Kidney glomerular epithelial cell (primary cell): ENCODE measurements at places on chromosomes 4 and X.

GRCh38 chr4:85724791-85725563, 250.0 kb downstream of the ARHGAP24 start:
- no peak for DNase-seq

GRCh38 chr4:76199664-76200211, 13.9 kb downstream of the SCARB2 start:
- no peak for DNase-seq

DNA sequence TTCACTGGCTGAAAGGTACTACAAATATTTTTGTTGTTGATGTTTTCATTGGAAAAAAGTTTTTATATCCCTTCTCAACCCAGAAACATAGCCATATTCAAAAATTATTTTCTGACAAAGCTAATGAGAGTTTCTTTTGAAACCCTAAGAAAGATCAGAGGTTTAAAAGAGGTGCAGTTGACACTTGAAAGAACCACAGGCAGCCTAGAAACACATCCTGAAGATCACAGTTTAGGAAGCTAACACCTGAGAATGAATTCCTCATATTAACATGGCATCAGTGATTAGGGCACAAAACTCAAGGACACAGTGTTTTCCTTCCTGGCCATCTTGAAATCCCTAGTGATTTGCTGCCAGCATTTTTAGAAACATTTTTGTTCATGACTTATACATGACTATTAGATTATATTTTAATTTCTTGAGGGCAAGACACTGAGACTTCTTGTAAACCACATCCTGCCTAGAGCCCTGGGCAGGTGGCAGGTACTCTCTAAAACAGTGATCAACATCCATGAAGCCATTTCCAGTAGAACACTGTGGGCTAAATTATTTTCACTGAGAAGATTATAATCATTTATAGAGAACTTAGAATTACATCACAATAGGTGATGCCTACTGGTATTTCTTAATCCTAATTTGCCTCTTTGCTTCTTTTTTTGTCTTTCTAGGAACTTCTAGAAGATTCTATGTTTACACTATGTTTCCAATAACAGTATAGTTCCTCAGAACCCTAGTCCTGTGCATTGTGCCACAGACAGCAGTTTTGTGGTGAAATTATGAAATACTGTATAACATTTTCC, 80.0 kb downstream of the ARSJ start:
- DNase-seq: no peak

DNA sequence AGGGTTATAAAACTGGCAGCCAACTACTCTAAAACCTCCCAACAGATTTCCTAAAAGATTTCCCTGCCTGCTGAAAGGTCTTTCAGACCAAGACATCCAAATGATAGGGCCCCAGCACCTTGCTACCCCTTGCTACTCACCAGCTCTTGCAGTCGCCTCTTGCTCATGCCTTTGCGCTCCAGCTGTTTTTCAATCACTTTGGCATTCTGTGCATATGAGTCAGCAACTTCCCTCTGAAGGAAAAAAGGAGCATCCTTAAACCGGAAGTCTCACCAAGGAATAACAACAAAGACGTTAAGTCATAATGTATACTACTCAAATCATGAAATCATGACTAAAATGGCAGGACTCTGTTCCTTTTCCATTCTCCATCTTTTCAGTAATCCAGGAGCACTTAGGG, 24.0 kb downstream of the STEEP1 start:
- peak; percentile 59 for DNase-seq

- DNase-seq: peak; percentile 25
These were observed 20.2 kb downstream of the GYG2 start for GRCh38 chrX:2848871-2849301.

DNA sequence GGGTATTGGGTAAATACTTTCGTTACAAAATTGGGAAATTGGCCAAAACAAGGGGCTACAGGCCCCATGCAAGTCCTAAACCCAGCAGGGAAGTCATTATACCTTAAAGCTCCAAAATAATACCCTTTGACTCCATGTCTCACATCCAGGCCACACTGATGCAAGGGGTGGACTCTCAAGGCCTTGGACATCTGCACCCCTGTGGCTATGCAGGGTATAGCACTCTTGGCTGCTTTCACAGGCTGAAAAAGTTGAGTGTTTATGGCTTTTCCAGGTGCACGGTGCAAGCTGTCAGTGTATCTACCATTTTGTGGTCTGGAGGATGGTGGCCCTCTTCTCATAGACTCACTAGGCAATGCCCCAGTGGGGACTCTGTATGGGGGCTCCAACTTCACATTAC, 326.5 kb downstream of the TEX13C start:
- DNase-seq: no peak

DNA sequence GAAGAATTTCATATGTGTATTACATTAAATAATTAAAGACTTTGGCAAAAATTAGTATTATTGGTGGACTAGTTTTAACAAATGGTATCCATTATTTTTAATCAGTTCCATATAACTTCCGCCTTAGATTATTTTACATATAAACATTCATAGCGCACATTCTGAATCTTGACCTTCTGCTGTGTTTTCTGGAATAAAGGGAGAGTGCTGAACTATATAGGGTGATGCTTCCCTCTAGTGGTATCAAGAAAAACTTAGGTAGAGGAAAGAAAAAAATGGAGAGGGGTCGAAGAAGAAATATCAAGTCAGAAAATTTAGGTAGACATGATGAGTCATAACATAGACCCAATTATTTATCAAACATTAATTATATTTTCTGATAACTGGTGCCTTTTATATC, 155.6 kb upstream of the PACRGL start:
- DNase-seq: peak; percentile 63

GRCh38 chr4:76562836-76563453, 127.9 kb downstream of the SHROOM3 start:
- DNase-seq: peak; percentile 69

GRCh38 chr4:14087459-14087858, 459.9 kb upstream of the BOD1L1 start:
- no peak for DNase-seq

- DNase-seq: no peak
These were observed 384.5 kb downstream of the GRXCR1 start for GRCh38 chr4:43277003-43277402.

- no peak for DNase-seq
These were observed 307.5 kb upstream of the GNPDA2 start for GRCh38 chr4:45033676-45034419.

GRCh38 chr4:126757219-126757618, 875.5 kb upstream of the INTU start:
- DNase-seq: no peak

DNA sequence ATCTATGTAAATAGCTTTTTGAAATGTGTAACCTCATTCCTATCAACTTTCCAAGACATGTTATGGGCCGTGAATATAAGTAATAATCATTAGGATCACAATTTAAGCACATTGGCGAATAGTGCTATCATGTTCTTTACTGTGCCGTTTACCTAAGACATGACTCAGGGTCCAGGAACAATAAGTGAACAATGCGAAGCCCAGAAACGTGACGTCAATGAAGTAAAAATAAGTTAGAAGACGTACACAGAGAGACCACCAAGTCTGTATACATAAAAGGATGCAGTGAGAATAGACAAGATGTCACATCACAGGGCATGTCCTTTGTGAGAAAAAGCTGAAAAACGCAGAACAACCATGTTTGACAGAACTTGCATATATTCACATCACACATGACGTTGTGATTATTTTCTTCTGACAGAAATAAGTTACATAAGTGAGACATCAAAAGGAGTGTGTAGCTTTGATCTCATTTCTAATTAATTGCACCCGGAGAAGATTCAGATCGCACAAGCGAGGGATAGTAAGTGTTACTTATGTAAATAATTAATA, 49.4 kb upstream of the FAT1 start:
- DNase-seq: no peak

GRCh38 chr4:83771113-83771705, 235.3 kb downstream of the GPAT3 start:
- peak; percentile 70 for DNase-seq

GRCh38 chrX:40721489-40722106, 13.7 kb downstream of the MED14 start:
- no peak for DNase-seq

DNA sequence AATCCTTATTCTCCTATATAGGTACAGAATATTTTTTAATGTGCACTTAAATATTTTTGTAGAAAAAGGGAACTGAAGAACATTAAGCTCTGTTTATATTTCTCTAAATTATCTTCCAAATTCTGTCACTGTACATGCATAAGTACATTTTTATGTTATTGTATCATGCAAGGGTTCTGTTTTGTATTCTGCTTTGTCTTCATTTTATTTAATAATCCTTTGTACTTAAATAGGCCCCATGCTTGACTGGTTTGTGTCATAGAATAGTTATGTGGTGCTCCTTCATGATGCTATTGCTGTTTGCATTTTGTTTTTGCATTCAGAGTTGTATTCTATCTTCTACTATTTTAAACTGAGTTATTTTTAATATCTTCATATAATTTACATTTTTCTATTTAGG, 111.9 kb upstream of the EDNRA start:
- DNase-seq: peak; percentile 14

GRCh38 chr4:20122198-20122988, 129.3 kb upstream of the SLIT2 start:
- no peak for DNase-seq

DNA sequence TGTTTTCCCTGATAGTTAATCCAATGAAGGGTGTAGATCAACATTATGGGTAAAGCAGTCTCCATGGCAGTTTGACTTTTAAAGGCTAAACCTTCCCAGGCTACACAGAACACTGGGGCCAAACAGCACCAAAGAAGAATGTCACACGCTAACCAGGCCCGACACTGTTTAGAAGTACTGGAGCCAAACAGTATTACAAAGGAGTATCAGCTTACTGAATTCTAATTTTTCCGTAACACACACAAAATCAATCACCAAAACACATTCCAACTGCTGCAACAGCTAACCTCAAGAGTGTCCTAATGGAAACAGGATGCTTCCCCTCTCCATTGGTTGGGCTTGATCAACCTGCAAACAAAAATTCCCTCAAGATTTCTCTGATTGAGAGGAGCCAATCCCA, 783.5 kb downstream of the PCDH18 start:
- no peak for DNase-seq

DNA sequence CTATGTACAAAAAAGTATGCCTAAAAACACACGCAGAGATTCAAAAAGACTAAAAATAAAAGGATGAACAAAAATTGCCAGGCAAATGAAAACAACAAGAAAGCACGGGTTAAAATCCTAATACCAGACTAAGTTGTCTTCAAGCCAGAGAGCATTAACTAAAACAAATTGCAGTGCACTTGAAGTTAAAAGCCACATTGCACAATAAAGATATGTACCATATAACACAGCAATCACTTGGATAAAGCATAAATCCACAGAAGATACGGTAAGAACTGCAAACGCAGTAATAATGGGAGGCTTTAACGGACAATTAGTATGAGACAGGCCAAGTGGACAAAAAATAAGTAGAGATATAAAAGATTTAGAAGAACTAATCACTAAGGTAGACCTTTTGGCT, 14.9 kb downstream of the CCDC158 start:
- DNase-seq: no peak

- no peak for DNase-seq
These were observed 50.5 kb downstream of the ADGRA3 start for GRCh38 chr4:22465349-22465748.

DNA sequence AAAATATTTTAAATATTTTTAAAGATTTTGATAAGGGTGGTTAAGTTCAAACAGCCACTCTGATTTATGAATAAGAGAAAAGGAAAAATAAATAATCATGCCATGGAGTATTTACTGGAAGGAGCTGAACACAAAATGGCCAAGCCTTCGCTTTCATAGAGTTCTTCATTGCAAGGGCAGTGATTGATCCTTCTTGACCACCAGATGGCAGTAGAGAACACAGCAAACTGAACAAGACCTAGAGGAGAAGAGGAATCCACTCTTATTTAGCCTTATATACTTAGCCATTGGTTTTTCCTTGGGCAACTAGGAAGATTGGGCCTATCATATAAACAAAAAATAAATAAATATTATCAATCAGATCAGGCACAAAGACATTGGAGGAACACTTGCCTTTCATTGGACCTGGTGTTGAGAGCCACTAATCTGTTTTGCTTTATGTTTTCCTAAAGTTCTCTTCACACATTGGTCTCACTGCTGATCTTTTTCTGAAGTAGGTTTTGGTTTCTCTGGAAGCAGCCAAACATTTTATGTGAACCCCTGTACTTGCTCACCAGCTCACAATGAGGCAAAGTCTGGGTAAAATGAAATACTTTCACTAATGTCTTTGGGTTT, 58.1 kb upstream of the PARM1 start:
- DNase-seq: peak; percentile 78

GRCh38 chrX:39416547-39417260, 615.4 kb downstream of the MID1IP1 start:
- no peak for DNase-seq

DNA sequence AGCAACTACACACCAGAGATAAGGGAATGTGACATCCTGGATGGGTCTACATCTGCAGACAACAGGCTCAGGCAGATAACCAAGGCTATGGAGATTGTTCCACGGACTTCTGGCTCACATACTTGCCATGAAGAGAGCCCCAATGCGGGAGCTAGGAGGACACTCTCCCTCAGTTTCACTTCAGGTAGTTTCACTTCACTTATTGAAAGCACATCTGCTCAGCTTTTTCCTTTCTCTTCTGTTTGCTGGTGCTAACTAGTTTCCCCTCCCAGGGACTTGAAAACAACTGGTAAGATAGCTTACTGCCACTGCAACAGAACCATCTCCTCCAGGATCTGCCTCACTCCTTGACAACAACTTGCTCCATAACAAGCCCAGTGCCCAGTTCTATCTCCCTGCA, 1.4 kb upstream of the CT47C1 start:
- DNase-seq: no peak

DNA sequence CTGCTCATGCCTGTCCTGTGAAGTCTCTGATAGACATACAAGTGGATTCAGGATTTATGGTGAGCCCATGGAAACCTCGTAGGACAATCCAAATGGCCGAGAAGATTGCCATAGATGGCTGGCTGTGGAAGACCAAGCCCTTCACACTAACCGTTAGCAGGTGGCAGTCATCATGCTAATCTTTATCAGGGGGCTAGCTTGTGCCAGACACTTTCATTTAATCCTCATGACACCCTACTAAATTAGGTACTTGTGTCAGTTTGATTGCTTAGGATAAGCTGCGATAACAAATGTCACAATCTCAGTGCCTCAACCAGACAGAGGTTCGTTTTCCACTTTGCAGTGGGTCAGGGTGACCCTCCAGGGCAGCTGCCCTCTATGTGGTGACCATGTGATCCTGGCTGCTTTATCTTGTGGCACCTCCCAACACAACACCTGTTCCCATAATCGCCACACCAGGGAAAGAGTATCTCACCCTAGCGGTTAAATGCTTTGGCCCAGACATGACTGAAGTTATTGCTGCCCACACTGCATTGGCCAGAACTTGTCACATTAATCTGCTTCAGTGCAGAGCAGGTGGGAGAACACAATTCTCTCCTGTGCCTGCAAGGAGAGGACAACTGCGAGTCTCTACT, 60.8 kb downstream of the REPS2 start:
- no peak for DNase-seq

- no peak for DNase-seq
These were observed 79.7 kb upstream of the OTUD4 start for GRCh38 chr4:145260091-145260490.
